ENCODE measurements at places on chromosomes 5 and 9.

DNA sequence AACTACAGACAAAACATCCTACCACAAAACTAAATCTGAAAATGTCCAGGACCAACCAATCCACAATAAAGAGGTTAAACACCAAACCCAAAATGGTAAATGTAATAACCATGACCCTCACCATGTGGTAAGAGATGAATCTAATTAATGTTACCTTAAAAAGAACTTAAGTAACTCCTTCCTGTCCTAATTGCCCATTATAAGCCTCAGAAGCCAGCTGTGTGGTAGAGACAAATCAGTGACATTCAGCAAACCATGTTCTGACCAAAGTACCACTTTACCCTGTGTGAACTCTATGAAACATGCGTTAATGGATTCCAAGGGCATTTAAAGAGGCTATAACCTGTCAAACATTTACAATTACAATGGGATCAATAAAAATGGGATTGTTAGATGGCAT is 25.0 kb downstream of the LPAR1 start:
- no peak for DNase-seq

DNA sequence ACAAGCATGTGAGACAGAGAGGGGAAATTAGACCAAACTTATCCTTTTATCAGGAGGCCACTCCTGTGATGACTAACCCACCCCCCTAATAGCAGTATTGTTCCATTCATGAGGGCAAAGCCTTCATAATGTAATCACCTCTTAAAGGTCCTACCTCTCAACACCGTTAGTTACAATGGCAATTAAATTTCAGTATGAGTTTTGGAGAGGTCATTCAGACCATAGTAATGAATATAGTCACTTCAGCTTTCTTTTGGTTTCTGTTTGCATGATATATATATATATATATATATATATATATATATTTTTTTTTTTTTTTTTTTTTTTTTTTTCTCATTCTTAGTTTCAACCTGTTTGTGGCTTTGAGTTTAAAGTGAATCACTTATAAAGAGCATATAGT is 10.5 kb downstream of the ADGRV1 start:
- DNase-seq = no peak

GRCh38 chr9:8872802-8873201 is 1073.2 kb upstream of the DMAC1 start:
- DNase-seq = no peak

DNA sequence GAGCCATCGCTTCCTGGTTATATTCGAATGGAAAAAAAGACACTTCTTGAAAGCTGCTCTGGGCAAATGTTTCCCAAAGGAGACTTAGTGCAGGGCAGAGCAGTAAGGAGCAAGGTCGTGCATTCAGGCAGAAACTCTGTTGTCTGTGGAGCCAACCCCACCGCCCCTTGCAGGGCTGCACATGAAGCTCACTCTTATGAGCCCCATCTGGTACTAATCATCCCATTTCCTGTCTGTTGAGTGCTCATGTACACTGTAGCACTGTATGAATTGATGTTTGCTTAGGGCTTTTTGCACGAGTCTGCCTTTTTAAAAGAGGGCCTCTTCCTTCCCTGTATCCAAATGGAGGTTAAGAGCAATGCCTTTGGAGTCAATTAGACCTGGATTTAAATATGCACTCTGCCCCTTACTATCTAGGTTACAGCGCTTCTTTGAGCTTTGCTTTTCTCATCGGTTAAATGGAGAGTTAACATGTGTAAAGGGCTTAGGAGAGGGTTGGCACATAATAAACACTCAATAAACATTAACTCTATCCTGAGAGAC is 25.4 kb downstream of the HMHB1 start:
- no peak for DNase-seq

- no peak for DNase-seq
Measured at GRCh38 chr5:146394486-146394885, 52.6 kb upstream of the TCERG1 start.

GRCh38 chr5:129771058-129771838 is 23.4 kb downstream of the MINAR2 start:
- DNase-seq = peak; percentile 8

DNA sequence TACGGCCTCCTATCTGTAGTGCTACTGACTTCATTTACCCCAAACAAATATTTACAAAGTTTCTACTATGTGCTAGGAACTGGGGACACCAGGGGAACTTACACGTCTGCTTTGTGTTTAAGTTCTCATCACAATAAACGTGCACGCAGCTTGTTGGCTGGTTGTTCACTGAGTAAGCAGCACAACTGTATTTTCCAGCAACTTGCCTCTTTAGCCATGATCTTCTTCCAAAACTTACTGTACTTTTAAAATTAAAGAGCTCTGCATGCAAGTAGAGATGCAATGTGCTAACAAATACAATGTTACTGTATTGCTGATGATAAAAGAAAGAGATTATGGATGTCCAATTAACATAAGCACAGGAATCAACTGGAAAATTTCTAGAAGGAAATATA is 62.8 kb downstream of the RAPGEF1 start:
- DNase-seq = no peak

- no peak for DNase-seq
Measured at GRCh38 chr5:168624850-168625364, 45.7 kb upstream of the PANK3 start.

- DNase-seq = no peak
Measured at GRCh38 chr5:8057769-8058168, 188.8 kb downstream of the MTRR start.

DNA sequence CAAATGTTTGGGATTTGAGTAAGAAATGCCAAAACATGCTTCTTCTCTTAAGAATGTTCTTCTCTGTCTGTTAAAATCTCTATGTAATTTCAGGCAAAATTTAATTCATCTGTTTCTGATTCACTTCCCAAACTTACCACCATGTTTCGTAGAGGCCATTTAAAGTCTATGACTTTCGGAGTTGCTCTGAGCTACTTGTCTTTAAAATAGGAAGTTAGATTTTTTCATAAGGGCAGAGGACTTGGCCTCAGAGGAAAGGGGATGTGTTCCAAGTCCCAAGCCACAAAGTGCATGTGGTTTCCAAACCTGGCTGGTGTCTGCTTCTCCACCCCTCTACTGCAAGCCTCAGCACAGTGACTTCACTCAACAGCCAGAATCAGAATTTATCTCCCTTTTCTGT is 111.3 kb upstream of the ADRA1B start:
- DNase-seq = no peak

GRCh38 chr5:137960819-137961218 is 71.6 kb downstream of the PKD2L2 start:
- DNase-seq = no peak

- DNase-seq = no peak
Measured at GRCh38 chr5:108064302-108064701, 317.6 kb downstream of the FBXL17 start.

DNA sequence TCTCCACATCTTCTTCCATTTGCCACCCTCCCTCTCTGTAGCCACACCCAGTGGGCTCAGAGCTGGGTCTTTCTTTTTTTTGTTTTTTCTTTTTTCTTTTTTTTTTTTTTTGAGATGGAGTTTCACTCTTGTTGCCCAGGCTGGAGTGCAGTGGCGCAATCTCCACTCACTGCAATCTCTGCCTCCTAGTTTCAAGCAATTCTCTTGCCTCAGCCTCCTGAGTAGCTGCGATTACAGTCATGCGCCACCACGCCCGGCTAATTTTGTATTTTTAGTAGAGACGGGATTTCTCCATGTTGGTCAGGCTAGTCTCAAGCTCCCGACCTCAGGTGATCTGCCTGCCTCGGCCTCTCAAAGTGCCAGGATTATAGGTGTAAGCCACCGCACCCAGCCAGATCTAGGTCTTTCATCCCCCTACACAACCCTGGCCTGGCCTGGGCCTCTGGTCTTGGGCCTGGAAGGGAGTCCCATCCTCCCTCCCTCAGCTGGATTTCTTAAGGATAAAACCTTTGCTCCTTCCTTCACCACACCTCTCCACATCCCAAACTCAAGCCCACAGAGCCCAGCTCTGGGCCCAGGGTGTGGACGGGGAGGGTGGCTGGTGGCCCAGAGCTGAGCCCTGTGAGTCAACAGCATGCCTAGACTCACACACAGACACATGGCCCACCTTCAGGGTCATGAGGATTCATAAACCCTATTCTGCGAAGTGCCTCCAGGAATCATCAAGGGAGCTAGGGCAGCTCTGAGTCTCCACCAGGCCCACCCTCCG is 18.8 kb upstream of the KCNIP1 start:
- no peak for DNase-seq

DNA sequence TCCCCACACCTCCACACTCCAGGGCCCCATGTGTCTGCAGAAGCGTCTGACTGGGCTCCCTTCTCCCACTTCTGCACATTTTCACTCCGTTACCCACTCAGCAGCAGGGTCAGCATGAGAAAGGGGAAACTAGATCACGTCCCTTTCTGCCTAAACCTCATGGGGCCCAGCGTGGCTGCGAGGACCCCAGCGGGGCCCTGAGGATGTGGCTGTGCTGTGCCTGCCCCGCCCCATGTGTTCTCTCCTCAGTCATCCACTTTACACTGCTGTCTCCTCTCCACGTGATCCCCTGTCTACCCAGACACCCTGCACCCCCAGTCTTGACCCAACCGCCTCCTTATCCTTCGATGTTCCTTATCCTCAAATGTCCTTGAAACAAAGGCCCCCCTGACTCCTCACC is 59.8 kb upstream of the OTULINL start:
- no peak for DNase-seq

GRCh38 chr5:32866138-32866537 is 155.0 kb downstream of the NPR3 start:
- no peak for DNase-seq

DNA sequence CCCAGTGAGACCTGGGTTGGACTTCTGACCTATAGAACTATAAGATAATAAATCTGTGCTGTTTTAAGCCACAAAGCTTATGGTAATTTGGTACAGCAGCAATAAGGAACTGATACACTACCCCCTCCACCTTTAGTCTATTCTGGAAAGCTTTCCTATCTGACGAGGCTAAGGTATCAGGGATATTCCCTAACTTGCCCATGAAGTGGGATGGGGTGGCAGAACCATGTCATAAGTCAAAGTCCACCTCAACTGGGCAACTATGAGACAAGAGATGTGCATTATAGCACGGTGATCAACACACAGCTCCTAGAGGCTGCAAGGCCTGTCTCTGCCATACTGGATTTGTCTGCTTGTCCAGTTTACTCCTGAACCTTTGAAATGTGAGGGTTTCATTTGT is 146.8 kb upstream of the RAD23B start:
- no peak for DNase-seq

GRCh38 chr9:18795947-18796671 is 236.9 kb downstream of the SAXO1 start:
- DNase-seq = no peak

GRCh38 chr5:139634028-139634325 is 14.2 kb upstream of the CXXC5 start:
- no peak for DNase-seq

- no peak for DNase-seq
Measured at GRCh38 chr9:133780962-133781827, 43.0 kb upstream of the SARDH start.

- DNase-seq = no peak
Measured at GRCh38 chr9:111613436-111614040, 14.1 kb upstream of the PTGR1 start.

- no peak for DNase-seq
Measured at GRCh38 chr5:148780711-148781110, 45.7 kb upstream of the ADRB2 start.

GRCh38 chr5:9363449-9363848 is 182.4 kb downstream of the SEMA5A start:
- DNase-seq = no peak

DNA sequence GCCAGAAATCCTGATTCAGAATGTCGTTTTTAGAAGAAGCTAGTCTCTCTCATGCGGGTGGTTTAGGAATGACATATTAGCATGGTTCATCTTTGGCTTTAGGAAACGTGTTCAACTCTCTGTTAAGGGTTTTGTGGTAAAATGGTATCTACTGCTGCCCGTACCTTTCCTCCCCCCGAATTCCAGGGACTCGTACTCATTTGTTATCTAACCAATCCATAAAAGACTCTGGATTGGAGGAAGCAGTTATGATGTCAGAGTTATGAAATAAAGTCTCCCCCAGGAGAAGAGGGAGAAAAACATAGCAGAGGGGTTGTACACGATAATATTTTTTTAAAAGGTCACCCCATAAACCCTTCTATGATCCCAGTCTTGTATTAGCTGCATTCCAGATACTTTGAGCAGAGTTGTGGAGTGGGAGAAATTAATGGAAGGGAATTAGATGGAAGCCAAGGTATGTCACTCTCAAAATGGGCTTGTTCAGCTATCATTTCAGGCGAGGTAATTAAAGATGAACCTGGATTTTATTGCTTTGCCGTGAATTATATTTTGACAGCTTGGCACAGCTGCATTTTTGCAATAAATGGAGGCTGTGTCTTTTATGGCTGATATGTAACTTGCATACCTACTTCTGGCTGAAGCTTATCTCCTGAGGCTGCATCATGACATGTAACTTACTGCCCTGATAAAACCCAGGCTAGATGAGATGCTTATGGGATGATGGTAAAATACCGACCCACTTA is 31.3 kb downstream of the RAI14 start:
- DNase-seq = no peak

- no peak for DNase-seq
Measured at GRCh38 chr5:62167561-62168057, 138.4 kb upstream of the KIF2A start.

- no peak for DNase-seq
Measured at GRCh38 chr5:154254896-154255295, 64.4 kb downstream of the GALNT10 start.

DNA sequence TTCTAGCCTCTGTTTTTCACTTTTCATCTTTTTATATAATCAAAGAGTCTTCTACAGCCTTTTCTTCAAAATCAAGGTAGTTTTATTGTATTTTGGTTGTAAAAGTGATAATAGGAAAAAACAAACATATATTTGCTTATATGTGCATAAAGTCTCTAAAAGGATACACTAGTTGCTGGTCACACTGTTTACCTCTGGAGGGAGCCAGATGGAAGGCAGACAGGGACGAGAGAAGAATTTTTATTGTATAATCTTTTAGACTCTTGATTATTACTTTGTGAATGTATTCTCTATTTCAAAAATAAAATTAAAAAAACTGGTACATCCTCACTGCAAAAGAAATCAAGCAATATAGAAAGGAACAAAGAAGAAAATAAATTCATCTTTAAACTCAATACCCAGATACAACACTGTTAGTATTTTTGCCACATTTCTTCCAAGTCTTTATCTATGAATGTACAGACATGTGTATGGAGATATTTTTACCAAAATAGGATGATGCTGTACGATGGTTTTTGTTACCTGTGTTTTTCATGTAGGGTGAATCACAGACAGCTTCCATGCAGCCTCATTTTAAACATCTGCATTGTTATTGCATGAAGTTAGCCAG is 6.1 kb upstream of the RNF183 start:
- peak; percentile 1 for DNase-seq

GRCh38 chr5:138000102-138000723 is 32.7 kb downstream of the FAM13B start:
- DNase-seq = no peak

All from stimulated activated CD8-positive, alpha-beta memory T cell treated with anti-CD3 and anti-CD28 coated beads, Interleukin-15, amount 100 ng/mL, for 48 hours (primary cell).